Caudate nucleus (tissue), 63 donors: ENCODE measurements at places on chromosomes 2 and 18.

DNA sequence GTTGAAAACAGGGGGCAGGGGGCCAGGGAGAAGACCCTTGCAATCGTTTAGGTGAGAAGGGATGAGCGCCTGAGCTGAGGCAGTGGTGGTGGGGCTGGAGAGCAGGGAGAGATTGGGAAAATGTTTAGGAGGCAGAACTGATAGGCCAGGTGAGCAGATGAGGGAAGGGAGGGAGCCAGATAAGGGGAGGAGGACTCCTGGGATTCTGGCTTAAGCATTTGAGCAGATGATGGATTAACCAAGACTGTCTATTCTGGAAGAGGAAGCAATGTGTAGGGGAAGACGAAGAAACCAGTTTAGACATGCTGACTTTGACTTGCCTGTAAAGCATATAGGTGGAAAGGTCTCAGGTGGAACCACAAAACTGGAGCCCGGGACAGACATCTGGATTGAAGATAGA lies 49.9 kb upstream of the ASPRV1 start:
- no peak for DNase-seq

DNA sequence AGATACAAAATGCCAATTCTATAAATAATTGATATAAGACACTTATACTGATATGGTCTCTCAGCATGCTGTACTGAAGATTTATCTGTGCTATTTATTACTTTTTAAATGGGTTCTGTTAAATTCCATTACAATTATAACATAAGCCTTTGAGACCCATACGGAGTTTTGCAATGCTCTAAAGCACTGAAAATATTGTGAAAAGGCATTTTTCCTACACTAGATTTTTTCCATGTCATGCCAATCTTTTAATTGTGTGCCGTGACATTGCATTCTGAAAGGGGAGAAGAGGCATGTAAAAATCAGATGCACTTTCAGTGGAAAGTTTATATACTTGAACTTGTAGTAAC lies 46.5 kb downstream of the EFEMP1 start:
- no peak for DNase-seq

GRCh38 chr2:76211991-76212985 lies 501.6 kb upstream of the GCFC2 start:
- DNase-seq: no peak

GRCh38 chr18:8232791-8233190 lies 376.4 kb upstream of the RAB12 start:
- no peak for DNase-seq

GRCh38 chr18:77198663-77199062 lies 51.0 kb upstream of the GALR1 start:
- DNase-seq: no peak

GRCh38 chr2:109439390-109439786 lies 174.4 kb downstream of the SEPTIN10 start:
- no peak for DNase-seq

DNA sequence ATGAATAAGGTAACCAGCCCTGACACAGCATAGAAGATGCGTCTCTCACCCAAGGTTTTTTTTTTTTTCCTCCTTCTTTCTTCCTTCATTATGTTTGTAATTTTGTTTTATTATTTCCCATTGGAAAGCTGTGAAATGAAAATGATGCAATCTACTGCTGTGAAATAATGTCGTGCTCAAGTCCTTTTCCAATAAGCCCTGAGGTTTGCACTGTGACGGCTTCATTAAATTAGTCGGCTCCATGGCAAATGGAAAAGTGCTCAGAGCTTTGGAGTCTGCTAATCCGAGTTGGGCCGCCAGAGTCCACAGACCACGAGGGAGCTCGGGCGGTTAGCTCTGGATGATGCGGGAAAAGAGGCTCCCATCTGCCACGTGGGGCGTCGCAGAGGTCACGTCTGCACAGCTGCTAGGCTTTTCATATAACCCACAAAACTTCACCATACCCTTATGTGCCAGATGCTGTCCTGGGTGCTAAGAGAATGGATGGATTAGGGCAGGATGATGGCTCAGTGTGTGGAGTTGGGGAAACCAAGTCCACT lies 92.3 kb upstream of the CAPN13 start:
- no peak for DNase-seq

DNA sequence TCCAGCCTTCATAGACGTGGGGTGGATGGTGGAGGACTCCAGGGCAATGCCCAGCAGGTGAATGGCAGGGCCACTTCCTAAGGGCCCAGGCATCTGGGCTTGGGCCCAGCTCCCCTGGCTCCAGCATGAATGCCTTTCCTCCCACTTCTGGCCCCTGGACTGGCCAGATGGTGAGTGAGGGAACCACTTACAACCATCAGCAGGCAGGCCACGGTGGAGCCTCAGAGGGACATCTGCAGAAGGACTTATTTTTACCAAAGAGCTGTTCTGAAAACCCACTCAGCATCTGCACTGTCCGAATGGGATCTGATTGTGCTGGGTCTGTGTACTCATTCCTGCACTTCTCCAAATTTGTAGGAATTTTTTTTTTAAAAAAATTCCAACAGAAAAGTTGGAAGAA lies 69.6 kb downstream of the SNTG2 start:
- no peak for DNase-seq
